Common myeloid progenitor, CD34-positive (primary cell): ENCODE measurements at places on chromosomes 13 and 19.

DNA sequence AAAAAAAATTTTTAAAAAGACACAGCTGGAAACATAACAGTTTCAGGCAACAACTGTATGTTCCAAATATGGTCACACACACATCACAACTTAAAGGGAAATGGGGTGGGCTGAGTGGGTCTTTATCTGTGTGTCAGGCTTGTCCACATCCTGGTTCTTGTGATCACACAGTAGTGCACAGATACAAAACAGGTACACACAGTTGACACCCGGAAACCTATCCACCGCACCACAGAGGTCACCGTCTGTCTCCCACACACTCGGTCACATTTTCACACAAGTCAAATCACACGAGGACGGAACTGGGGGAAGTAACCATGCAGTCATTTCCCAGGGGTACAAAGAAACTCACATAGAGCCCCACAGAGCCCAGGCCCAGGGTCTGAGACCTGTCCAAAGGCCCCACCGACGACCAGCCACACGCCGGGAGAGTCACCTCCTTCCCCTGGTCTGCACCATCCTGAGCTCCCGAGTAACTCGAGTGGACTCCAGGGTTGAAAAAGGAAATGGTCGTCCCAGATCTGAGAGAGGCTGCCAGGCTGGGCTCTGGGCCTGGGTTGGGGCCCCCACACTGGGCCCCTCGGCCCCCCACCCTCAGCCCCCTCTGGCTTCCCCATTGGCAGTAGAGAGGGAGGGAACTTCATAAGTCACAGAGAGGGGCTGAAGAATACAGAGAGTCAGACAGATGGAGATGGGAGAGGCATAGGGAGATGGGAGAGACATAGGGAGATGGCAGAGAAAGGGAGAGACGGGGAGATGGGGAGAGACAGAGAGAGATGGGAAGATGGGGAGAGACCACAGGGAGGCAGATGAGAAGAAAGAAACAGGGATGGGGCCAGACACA is 1.3 kb upstream of the PPAN start:
- DNase-seq = peak; percentile 100

DNA sequence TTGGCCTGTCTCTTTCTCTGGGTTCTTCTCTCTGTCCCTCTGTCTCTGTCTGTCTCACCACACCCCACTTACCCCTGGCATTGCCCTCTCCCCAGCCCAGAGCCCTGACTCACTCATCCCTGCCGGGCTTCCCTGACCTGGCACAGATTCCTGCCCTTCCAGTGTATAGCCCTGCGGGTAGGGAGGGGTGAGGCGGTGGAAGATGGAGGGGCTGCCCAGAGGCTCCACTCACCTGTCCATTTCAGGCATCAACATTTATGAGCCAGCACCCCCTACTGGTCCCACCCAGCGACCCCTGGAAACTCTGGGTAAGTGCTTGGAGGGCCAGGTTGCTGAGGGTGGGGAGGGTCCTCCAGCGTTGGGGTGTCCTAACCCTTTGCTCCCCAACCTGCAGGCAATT is 1.0 kb downstream of the NCCRP1 start:
- no peak for DNase-seq

DNA sequence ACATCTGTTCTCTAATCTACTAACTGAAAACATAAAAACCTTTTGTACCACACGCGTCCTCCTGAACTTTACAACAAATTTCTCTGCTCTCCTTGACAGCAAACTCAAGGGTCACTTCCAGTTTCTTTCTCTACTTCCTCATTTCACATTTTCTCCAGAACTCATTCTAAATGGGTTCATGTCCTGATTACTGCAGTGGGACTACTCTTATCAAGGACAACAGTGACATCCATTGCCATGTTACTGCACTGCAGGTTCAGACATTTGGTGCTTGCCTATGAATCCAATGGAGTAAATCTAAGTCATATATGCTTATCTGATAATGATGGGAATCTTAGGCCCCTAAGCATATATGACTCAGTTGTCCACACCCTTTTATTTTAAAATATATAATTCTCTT is 35.3 kb downstream of the FPR3 start:
- DNase-seq = peak; percentile 61

GRCh38 chr19:48511321-48511731 is 309 bp downstream of the LMTK3 start:
- DNase-seq = no peak

DNA sequence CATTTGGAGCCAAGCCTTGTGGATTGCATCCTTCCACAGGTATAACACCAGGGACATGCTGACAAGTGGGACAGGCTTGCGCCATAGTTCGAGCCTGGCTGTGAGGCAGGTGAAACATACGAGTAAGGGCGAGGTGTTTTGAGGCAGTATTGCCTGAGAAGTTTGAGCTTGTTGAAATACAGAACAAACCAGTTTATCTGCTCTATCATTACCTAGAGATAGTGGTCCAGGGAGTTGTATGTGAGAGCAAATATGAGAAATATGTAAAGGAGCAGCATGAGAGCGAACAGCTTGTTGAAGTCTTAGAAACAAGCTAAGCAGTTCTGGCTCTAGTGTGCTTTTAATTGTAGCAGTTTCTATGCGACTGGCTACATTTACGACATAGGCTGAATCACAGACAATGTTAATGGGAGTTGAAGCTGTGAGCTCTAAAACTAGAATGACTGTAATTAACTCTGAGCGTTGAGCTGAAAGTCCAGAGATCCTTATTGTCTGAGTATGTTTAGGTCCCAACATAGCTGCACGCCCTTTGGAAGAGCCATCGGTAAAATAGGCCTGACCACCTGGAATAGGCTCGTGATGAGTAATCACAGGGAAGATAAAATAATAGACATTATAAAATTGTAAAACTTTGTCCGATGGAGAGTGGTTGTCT is 8.2 kb downstream of the ZNF439 start:
- no peak for DNase-seq
